CD4-positive, alpha-beta memory T cell (primary cell): ENCODE measurements at places on chromosomes 13 and 19.

GRCh38 chr13:49046002-49046401 is 70.3 kb downstream of the FNDC3A start:
- DNase-seq: no peak

DNA sequence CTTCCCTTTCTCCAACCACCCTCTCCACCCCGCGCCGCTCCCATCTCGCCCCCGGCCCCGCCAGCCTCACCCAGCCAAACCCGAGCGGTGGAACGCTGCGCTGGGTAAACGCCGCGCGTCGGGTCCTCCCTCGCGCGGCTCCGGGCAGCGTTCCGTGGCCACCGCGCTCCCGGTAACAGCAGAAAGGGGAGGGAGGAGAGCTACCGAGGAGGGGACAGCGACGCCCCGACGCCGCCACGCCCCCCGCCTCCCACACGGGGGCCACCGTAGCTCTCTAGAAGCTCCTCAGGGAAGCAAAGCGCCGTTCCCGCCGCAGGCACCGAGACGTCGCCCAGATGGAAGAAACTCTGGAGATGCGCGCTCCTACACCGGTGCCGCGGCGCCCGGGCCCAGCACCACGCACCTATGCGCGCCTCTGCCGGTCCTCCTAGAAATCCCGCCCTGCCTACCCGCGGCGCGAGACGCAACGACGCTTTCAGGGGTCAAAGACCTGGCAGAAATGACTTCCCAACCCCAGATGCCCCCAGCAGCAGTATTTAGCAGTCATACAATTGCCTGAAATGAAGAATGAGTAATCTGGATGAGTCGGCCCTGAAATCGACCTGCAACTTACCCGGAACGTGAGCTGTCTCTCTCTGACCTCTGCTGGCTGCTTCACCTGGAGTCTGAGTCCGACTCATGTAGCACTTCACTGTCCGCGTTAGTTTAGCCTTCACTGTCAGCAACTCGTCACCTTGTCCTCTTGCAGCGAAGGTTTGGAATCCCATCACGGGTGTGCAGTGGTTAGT is at the start of gene RUBCNL:
Gene RUBCNL, minus strand, starts transcription at position 189 of the 788 bp plus-strand sequence. CDS start 14,777 bp downstream, outside the sequence.
- no peak for DNase-seq

GRCh38 chr19:43408043-43408442 is 6.6 kb upstream of the TEX101 start:
- DNase-seq: no peak

- peak; percentile 58 for DNase-seq
Measured at GRCh38 chr19:46766569-46767317, 20.5 kb upstream of the STRN4 start.

- DNase-seq: no peak
Measured at GRCh38 chr13:99740251-99740979, 231.2 kb downstream of the ZIC5 start.

DNA sequence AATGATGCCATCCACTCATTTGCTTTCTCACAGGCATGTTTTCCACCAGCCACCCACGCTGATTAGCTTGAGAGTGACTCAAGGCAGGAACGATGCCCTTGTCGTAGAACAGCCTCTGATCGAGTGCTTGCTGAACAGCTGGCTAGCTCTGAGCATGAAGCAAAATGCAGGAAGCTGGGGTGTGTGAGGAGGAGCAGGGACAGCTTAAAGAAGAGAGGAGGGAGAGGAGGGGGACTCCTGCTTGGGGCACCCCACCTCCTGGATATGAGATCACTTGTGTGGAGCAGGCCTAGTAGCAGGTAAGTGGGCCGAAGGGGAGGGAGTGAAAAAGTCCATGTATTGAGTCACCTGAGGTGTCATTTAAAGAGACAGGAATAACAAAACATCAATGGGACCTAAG is 48.8 kb downstream of the IRS2 start:
- DNase-seq: no peak

GRCh38 chr13:93098972-93099371 is 127.6 kb upstream of the GPC6 start:
- DNase-seq: no peak

GRCh38 chr19:3336680-3337523 is 29.5 kb upstream of the NFIC start:
- no peak for DNase-seq

GRCh38 chr13:74047931-74048600 is 86.1 kb downstream of the KLF12 start:
- DNase-seq: no peak

- DNase-seq: peak; percentile 65
Measured at GRCh38 chr19:47427241-47428176, 8.2 kb upstream of the MEIS3 start.

DNA sequence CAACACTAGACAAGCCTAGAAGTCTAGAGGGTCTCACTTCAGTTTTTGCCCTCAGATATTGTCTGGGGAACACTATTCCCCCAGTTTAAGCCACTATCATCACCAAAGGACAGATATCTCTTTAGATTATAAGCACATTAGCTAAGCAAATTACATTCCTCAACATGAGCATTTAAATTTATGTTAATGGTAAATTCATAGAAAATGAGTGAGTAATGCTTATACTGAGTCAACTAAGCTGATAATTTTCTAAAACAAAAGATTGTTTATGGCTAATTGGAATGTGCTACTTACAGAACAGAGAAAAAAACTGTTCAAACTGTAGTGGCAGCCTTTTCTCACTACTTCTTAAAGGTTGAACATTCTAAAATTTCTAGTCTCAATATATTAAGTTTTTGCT is 290.2 kb downstream of the SLITRK1 start:
- no peak for DNase-seq

DNA sequence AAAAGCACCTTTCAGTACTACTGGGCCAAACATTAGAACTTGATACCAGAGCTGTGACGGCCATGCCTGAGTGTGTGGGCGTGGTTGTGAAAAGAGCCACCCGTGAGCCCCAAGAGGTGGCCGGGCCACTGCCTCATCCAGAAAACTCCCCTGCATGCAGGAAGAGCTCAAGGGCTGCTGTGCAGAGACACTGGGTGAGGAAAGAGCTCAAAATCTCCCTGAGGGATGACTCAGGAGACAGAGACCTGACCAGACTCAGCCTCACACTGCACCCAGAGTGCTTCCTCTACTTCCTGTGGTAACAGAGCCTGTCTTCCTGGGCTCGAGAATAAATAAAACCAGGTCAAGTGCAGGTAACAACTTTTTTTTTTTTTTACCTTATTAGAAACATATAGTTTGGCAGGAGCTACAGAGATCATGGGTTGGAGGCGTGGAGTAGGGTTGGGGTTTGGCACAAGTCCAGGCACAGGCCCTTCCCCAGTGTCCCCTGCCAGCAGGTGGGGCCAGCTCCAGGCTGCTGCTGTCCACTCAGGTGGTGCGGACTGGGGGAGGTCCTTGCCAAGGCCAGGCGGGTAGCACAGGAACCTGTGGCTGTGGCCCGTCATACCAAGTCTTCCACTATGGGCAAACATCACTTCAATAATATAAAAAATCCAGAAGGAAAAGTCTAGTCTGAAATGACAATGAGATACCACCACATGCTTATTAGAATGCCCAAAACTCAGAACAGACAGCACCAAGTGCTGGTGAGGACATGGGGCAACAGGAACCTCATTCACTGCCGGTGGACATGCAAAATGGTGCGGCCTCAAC is 25.5 kb downstream of the ELL start:
- DNase-seq: peak; percentile 82
